Anterior cingulate cortex (tissue), 58 donors: ENCODE measurements at places on chromosomes 1 and 21.

- no peak for DNase-seq
Observed at GRCh38 chr1:4529446-4530165, 124.8 kb upstream of the AJAP1 start.

DNA sequence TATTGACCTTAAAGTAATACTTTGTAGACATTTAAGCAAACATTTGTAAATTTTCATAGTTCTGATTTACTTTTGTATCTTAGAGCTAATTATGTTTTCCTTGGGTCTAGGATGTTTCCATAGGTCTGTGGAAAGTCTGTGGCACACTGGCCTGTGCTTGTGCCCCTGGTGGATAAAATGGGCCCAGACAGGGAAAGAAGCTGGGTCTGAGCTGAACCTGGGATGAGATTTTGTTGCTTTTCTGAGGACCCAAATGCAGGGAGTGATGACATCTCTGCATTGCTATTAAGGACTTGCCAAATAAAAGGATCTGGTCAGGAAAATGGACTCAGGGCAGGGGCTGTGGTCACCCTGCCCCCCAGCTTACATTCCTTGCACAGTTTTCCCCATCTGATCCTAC is 41.8 kb downstream of the C1orf21 start:
- DNase-seq: no peak

GRCh38 chr1:179061360-179062282 is 20.2 kb upstream of the TOR3A start:
- no peak for DNase-seq

GRCh38 chr1:1311107-1312104 is 3.0 kb downstream of the PUSL1 start:
- no peak for DNase-seq

GRCh38 chr1:76933847-76934815 is 66.9 kb downstream of the ST6GALNAC5 start:
- DNase-seq: no peak

- DNase-seq: no peak
Observed at GRCh38 chr1:169099561-169099960, 6.9 kb upstream of the ATP1B1 start.
